Posterior vena cava (tissue), 2 donors: ENCODE measurements at places on chromosomes 5 and 9. TPM values are rescaled to one million over a fixed set of nuclear protein-coding genes. Genes with fewer than 3 reads are reported as not detected.

DNA sequence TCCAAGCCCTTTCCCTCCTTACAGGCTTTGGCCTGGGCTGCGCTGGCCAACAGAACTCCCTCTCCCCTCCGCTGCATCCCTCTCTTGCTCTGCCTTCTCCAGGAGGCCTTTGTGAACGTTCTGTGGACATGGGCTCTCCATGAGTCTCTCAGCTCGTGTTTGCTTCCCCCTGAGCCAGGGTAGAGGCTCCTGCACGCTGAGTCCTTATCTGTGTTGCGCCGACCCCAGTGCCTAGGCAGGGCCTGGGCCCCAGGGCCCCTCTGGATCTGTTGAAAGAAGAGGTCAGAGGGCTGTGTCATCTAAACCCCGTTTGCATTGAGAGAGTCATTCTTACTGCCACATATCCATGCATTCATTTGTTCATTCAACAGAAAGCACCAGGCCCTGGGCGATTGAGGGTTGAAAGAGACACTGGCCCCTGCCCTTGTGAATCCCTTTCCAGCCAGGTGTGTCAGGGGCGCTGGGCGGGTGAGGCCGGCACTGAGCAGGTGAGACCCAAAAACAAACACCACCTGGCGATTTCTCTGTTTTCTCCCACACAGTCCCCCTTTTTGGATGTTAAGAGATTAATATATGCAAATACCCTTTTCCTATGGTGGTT lies 111.2 kb upstream of the IER5L start:
- DNase-seq = peak; percentile 44

- DNase-seq = no peak
These were observed 44.8 kb upstream of the IER5L start for GRCh38 chr9:129222819-129223218.

- no peak for DNase-seq
These were observed 74.4 kb upstream of the KIF2A start for GRCh38 chr5:62231576-62231975.

DNA sequence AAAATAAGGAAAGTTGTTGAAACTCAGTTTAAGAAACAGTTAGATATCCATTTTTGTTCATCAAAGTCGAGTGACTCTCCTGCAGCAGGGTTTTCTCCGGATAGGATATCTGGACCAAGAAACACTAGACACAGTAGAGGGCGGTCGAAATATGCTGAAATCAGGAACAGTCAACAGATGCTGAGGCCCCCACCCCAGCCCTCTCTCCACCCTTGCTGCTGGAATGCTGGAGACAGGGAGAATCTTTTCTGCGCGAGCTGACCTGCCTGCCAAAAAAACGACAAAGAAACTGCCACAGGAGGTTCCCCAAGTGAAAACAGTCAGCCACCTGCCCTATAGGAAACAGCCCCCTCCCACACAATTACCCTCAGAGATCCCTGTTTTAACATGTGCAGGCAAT lies 4.3 kb upstream of the IL13 start:
- no peak for DNase-seq

DNA sequence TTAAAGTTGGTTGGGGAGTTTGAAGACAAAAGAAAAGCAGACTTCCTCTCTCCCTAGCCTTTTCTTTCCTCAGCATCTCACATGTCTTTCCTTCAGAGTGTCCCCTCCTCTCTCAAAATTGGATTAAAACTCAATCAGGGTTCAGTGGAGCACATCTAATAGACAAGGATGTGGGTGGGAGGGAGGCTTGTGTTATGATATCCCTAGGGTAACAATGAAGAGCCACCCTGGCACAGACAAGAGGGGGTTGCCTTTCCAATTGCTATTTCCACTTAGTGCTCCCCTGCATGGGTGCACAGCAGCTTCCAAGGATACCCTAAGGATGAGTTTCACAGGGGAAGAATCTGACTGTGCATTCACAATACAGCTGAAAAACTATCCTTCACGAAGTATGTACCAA lies 585.2 kb upstream of the C9orf72 start:
- DNase-seq = no peak

- DNase-seq = no peak
These were observed 249.7 kb downstream of the ENC1 start for GRCh38 chr5:74390822-74391221.

DNA sequence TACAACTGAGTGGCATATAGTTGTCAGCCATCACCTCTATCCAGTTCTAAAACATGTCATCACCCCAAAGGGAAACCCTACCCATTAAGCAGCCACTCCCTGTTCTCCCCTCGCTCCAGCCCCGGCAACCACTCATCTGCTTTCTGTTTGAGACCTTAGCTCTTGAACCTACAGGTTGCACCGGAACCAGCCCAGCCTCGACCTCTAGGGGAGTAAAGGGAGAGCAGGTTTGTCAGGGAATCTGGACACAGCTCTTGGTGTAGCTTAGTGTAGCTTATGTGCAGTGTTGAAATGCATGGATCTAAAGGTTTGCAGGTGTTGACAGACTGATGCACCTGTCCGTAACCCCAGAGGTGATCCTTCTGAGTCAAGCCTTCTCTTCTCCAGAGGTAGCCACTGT lies 30.0 kb downstream of the NEURL1B start:
- no peak for DNase-seq

- no peak for DNase-seq
These were observed 308.6 kb upstream of the RGMB start for GRCh38 chr5:98464737-98465330.

DNA sequence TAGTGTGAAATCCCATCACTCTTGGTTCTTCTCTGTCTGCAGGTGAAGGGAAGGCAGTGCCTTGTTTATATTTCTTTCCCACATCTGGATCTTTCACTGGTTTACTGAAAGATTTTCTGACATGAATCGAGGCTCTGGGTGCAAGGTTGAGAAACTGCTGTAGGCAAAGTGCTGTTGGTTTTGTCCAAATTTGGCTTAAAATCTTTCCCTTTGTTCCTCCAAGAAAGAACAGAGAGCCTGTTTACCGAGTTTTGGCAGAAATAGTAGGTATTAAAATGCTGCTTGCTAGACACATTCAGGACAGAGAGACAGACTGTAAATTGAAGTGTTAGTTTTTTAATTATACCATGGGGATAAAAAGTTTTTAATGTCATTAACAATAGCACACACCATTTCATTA lies 21.5 kb downstream of the SKP2 start:
- no peak for DNase-seq

DNA sequence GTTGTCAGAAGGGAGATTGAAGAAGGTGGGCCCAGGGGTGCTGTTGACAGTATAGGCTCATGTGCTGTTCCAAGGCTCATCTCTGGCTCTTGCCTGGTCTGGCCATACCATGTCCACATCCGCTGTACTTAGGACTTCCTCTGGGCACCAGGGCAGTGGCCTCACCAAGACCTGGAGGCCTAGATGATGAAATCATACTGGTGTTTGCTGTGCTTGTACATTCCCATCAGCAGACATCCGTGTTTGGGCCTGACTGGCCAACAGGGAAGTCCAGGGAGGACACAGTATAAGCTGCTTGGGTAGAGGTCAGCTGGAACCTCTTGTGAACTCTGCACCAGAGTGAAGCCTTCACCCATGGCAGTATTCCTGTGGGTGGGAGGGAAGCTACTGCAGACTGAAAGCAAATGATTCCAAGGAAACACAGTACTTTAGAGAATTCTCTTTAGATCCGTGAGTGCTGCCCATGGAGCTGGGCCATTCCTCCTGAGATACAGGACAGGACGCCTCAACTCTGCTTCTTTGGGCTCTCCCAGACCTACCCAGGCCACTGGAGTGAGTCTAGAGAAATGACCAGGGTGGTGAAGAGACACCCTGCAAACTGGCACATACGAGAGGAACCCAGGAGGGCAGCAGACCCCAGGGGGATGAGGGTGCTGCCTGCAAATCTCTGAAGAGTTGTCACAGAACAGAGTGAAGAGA lies 22.5 kb downstream of the POLR1E start:
- DNase-seq = peak; percentile 56

The MAMDC4 gene
- total RNA-seq = 2.4 TPM

The GHR gene
- 11.4 TPM for total RNA-seq

The HTR1A gene
- not detected for total RNA-seq
